Activated CD8-positive, alpha-beta memory T cell treated with anti-CD3 and anti-CD28 coated beads, Interleukin-2, amount 10 ng/mL, durations not matched to agents 7 days and 5 days (primary cell): ENCODE measurements at places on chromosomes 2 and 18. TPM values are rescaled to one million over a fixed set of nuclear protein-coding genes. Genes with fewer than 3 reads are reported as not detected.
A peak's percentile ranks its signal among the peaks of the same experiment; 100 is the strongest.

DNA sequence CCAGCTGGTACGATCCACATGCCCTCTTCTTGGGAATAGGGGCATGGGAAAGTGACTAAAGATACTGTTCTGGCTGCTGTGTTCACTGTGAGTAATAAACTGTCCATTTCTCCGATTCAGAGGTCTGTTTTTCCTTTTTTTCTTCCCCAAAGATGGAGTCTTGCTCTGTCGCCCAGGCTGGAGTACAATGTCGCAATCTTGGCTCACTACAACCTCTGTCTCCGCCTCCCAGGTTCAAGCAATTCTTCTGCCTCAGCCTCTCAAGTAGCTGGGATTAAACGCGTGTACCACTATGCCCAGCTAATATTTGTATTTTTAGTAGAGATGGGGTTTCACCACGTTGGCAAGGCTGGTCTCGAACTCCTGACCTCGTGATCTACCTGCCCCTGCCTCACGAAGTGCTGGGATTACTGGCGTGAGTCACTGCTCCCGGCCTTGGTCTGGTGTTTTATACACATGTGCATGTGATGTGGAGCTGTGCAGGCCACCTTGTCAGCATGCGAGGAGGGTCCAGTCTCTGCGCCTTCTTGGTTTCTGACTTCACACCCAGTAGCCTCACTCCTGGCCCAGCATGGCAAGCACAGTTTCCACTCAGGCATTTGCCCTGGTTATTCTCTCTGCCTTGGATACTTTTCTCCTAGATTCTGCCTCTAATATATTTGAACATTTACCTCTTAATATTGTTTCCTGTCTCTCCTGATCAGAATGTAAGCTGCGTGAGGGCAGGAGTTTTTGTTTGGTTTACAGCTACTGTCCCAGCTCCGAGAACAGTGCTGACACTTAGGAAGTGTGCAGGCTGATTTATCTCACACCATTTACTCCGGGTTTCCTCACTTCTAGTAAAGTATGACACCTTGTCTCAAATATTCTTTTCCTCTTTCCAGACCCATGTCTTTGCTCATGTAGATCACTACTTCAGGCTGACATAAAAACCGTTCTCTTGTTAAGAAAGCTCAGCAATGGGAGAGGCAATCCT lies 19.7 kb downstream of the PTPN18 start:
- peak; percentile 29 for DNase-seq

DNA sequence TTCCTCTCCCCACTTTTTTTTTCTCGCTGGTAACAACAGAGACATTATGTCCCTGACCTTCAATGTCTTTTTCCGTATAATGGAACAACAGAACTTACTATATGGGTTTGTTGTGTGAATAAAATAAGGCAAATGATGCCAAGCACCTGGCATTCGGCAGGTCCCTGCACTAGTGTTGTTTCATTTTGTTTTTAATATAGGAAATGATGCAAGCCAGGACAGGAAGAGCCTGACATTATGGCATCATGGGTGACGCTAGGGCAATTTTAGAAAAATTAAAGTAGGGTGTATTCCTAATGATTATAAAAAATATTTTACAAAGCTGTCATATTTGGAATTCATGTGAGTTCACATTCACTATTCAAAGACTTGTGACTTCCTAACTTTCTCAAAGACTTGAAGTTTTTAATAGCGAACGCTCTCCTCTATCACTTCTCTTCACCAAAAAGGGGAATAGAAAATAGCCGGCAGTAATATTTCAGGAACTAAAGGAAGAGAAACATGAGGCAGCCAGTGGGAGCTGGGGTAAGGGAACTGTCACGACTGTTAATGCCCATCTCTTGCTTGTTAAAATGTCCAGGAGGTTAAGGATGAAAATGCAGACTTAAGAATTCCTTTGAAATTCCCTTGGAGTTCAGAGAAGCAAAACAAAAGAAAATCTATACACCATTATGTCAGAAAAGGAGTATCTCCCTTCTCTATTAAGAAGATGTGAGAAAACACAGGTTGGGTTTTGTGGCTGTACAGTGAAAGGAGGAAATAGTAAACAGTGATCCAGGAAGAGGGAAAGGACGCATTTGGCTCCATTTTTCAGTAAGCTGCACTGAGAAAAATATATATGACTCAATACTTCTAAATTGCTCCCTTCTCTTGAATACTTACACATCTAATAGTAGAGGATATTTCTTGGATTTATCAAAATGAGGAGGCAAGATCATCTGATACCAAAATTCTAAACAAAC lies 60.2 kb downstream of the DPP4 start:
- no peak for DNase-seq

PFN4 gene
- not detected for total RNA-seq

- DNase-seq: no peak
Observed at GRCh38 chr2:196823750-196824522, 14.8 kb upstream of the C2orf66 start.

COA5 gene
- total RNA-seq: 22.2 TPM

TP53I3 gene
- total RNA-seq: 3.6 TPM

DNA sequence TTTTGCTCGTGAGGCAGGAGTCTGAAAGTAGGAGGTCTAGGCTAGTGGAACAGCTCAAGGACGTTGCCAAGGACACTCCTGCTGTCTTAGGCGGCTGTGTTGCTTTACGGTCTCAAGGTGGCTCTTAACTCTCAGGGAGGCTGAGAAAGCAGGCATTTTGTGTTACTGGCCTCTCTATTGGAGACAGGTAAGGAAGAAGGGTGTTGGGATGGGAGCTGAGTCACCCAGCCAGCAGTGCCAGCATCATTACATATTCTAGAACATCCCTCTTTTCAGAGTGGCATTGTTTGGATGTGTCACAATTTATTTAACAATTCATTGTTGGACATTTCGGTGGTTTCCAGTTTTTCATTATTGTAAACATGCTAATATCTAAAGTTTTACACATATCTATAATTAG lies 30.8 kb upstream of the TMEM214 start:
- DNase-seq: no peak

- no peak for DNase-seq
Observed at GRCh38 chr2:172213116-172213860, 110.6 kb upstream of the DLX2 start.

DNA sequence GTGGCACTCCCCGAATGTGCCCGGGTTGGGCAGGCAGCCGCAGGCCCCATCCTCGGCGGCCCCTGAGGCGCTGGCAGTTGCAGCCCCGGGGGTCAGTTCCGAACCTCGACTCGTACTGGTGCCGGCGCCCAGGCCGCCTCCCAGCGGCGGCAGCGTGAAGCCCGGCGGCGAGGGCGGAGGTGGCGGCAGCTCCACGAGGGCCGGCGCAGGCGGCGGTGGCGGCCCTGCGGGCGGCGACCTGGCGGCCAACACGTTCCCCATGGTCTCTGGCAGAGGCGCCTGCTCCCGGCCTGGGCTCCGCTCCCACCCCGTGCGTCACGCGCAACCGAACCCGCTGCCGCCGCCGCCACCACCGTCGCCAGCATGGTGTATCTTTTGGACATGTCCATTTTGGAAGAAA lies 196.3 kb downstream of the CCDC74A start:
- no peak for DNase-seq

- peak; percentile 89 for DNase-seq
Observed at GRCh38 chr2:8514796-8515758, 166.8 kb upstream of the ID2 start.

- no peak for DNase-seq
Observed at GRCh38 chr2:84800194-84800805, 80.6 kb downstream of the TRABD2A start.

DNA sequence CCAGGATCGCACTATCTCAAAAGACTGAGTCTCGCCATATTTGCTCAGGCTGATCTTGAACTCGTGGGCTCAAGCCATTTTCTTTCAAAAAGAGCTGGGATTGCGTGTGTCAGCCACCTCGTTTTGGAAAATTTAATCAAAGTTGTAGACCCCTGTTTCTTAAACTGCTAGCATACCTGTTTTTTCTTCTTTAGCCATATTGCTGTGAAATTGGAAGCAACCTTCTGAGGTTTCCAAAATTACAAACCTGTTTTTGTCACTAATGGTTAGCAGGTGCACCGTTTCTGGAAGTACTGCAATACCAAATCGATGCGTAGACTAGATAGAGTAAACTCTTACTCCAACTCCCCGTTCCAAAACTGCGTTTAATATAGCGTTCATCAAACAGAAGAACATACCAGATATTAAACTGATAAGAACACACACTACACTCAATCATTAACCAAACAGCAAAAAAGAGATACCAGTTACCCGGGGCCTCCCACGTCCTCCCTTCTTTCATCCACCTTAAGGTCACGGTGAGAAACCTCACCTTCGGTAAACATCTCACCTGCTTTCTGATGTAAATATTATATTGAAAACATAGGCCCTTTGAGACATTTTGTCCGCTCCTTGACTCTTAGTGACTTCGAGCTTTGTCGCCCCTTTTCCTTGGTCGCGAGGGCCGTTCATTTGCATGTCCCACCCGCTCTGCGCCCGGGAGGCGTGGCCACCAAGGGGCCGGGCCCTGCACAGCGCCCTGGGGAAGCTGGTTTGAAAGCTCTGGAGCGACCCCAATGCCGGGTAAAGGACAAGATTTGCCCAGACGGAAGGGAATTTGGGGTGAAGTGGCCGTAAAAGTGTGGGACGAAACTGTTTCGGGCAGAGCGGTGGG lies at the start of gene RNU2-63P:
Gene RNU2-63P (minus strand): TSS at position 462 of the 874 bp plus-strand sequence.
- DNase-seq: peak; percentile 83

UGT1A3 gene
- not detected for total RNA-seq

ATG4B gene
- 95.3 TPM for total RNA-seq

DNA sequence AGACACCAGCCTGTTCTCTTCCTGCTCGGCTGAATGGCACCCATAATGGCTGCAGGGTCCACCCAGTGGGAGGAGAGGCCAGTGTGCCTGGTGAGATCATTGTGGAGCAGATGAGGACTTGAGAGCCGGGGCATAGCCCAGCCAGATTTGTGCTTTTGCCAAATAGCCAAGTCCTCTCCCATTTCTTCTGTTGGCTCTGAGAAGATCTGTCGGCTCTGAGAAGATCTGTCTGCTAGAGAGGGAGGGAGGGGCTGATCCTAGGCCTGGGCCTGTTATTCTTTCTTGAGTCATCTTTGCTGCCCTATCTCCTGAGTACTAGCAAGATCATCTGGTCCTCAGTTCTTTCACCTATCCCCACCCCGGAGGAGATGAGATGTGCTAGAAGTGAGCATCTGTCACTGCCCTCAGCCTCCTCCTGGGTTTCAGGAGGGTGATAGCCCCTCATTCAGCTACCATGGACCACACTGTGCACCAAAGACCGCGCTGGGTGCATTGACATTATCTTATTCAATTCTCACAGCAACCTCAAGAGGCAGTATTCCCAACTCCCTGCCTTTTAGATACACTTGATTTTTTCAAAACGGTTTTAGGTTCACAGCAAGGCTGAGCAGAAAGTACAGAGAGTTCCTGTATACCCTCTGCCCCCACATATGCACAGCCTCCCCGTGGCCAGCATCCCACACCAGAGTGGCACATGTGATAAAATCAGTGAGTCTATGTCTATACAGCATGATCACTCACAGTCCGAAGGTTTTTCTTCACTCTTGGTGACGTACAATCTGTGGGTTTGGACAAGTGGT lies 98.6 kb downstream of the CAPN13 start:
- DNase-seq: peak; percentile 39

GRCh38 chr2:100174026-100174431 lies 31.6 kb upstream of the AFF3 start:
- DNase-seq: no peak

CTLA4 gene
- 66.6 TPM for total RNA-seq

- DNase-seq: no peak
Observed at GRCh38 chr18:58390399-58390798, 238.5 kb downstream of the ALPK2 start.

- no peak for DNase-seq
Observed at GRCh38 chr2:8015848-8016600, 665.8 kb upstream of the ID2 start.

DNA sequence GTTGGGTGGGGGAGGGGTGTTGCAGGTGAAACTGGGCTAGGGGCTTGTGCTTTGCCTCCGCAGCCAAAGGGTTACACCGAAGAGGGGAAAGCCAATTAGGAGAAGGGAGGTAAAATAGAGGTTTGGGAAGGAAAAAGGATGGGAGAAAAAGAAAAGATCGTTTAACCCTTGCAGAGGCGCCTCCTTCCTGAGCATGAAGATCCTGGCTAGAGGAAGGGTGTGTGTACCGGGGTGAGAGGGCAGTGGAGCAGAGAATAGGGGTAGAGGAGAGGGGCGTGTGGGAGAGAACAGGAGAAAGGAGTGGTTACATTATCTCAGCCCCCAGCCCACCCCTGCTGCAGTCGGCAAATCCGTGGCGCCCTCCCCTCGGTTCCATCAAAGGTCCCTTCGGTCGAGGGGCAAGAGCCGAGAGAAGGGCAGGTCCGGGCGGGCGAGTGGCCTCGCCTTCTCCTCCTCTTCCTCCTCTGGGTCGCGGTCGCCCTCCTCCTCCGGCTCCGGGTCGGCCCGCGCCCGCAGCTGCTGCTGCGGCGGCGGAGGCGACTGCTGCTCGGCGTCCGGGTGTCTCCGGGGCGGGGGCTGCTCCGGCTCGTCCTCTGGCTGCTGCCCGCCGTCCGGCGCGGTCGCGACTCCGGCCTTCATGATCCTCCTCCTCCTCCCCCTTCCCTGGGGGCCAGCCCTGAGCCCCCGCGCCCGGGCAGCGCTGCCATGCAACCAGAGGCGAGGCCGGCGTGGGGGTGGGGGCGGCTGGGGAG lies 1.1 kb downstream of the MARCHF4 start:
- no peak for DNase-seq

DNA sequence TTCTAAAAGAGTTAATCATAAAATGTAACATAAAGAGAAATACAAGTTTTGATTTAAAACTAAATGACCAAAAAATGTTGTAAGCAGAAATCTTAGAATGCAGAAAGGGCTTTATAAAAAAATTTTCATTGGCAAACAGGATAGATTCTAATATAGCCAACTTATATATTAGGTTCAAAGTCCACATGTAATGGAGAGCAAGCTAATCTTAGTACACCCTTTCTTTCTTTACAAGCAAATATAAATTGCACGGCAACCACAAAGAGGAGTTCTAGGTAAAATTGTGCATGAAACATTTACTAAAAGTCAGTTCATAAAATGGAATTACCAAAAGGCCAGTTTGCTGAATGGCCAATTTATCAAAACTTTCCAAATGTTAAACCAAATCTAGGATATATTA lies 130.6 kb downstream of the NOL4 start:
- DNase-seq: no peak

GRCh38 chr2:133072837-133073694 lies 403.1 kb upstream of the LYPD1 start:
- no peak for DNase-seq

GRCh38 chr2:128282976-128283810 lies 35.5 kb downstream of the HS6ST1 start:
- DNase-seq: no peak

DNA sequence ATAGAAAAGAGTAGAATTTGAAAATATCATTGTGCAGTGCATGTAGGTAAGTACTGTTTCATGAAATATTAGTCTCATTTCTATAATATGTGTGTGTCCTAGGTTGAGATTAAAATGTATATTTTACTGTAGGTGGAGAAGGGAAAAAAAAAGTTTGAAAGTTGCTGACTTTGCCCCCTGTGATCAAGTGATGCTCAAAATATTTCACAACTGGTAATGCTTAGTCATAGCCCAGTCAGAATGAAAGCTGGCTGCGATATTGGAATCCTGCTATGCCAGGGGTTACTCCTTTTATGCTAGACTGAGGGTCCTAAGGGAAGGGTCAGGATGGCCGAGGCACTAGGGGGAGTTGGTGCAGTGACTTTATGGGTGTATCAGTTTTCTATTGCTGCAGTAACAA lies 19.5 kb upstream of the CFAP36 start:
- DNase-seq: no peak

GRCh38 chr2:172397148-172397834 lies 30.1 kb upstream of the ITGA6 start:
- DNase-seq: no peak

CFAP221 gene
- total RNA-seq: not detected

TMEM178A gene
- total RNA-seq: not detected

- DNase-seq: peak; percentile 18
Observed at GRCh38 chr2:238942080-238942725, 94.3 kb downstream of the TWIST2 start.

GPR45 gene
- not detected for total RNA-seq
